WTC11 (cell line): ENCODE measurements at places on chromosomes 12 and 14.
A peak's percentile ranks its signal among the peaks of the same experiment; 100 is the strongest.

DNA sequence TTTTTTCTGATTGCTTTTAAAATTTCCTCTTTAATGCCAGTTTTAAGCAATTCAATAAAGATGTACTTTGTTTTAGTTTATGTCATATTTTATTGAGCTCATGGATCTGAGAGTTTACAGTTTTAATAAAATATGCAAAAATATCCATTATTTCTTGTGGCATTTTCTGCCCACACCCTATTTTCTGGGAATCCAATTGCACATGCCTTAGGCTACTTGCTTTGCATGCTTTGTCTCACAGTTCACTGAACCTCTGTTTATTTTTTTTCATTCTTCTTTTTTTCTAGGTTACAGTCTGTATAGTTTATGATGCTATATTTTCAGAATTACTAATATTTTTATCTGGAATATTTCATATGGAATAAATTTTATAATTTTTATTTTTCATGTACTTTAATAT is 1258.0 kb downstream of the FSCB start:
- H3K27ac ChIP-seq = no peak overlapping the region
- peaks cover 7% of the 10 kb centered on the region for H3K36me3 ChIP-seq
- no peaks in the 10 kb centered on the region for H3K4me1 ChIP-seq
- no peak for DNase-seq
- H3K27me3 ChIP-seq = no peaks in the 10 kb centered on the region
- H3K4me3 ChIP-seq = no peak overlapping the region

- peaks cover 69% of the 10 kb centered on the region for H3K36me3 ChIP-seq
- DNase-seq = no peak
- H3K27me3 ChIP-seq = no peaks in the 10 kb centered on the region
- H3K27ac ChIP-seq = no peak overlapping the region
- no peaks in the 10 kb centered on the region for H3K4me1 ChIP-seq
Observed at GRCh38 chr12:113945174-113946173, 20.7 kb downstream of the RBM19 start.

DNA sequence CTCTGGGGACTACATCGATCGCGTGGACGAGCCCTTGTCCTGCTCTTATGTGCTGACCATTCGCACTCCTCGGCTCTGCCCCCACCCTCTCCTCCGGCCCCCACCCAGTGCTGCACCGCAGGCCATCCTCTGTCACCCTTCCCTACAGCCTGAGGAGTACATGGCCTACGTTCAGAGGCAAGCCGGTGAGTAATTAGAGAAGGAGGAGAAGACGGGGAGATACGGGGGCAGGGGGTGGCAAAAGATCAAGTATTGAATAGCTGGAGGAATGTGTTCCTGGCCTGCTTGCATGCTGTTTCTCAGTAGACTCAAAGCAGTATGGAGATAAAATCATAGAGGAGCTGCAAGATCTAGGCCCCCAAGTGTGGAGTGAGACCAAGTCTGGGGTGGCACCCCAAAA is 21.9 kb downstream of the OS9 start:
- DNase-seq = no peak
- no peaks in the 10 kb centered on the region for H3K4me1 ChIP-seq
- peaks cover 16% of the 10 kb centered on the region for H3K36me3 ChIP-seq

GRCh38 chr12:62859321-62859737 is 75.6 kb downstream of the PPM1H start:
- no peaks in the 10 kb centered on the region for H3K36me3 ChIP-seq
- H3K27ac ChIP-seq = peak overlapping the region; percentile 25; the same call in 1 of the 2 replicates
- H3K4me3 ChIP-seq = no peak overlapping the region
- H3K4me1 ChIP-seq = peaks cover 48% of the 10 kb centered on the region
- H3K27me3 ChIP-seq = no peaks in the 10 kb centered on the region
- no peak for DNase-seq

DNA sequence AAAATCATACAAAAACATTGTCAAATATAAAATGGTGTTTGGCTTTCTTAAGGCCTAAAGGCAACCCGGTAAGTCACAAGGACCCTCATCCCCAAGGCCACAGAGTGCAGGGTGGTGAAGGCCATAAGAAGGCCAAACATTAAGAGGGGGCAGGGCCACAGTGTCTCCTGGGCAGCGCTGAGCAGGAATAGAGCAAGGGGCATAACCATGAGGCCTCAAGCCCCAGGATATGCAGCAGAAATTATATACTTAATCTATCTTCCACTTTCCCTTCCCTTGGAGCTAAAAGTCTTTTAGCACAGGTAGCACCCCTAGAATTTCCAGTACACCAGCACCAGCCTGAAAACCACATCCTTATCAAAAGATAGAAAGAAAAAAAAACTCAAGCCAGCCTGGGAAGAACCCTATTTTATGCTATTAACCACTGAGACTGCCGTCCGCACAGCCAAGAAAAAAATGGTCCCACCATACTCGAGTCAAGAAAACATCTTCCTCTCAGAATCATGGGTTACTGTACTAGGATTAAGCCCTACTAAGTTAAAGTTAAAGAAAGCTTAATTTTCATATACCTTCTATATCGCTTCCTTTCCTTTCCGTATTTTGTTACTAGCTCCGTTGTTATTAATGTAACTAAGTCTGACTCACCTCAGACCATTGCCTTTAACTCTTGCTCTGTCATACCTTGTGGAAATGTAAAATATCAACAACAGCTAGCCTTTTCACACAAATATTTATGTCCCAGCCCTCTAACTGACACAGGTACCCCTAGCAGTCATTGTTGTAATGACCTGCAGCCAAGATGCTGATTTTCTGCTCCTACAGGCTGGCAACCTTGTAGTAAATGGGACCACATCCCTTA is 20.1 kb downstream of the KLRK1 start:
- H3K27ac ChIP-seq = no peak overlapping the region
- H3K27me3 ChIP-seq = no peaks in the 10 kb centered on the region
- DNase-seq = no peak
- peaks cover 5% of the 10 kb centered on the region for H3K36me3 ChIP-seq
- no peak overlapping the region for H3K4me3 ChIP-seq

GRCh38 chr12:21509768-21510167 is 8.2 kb downstream of the GOLT1B start:
- no peak overlapping the region for H3K27ac ChIP-seq
- DNase-seq = no peak
- H3K4me1 ChIP-seq = no peaks in the 10 kb centered on the region
- H3K4me3 ChIP-seq = no peak overlapping the region

GRCh38 chr12:49645146-49646039 is 22.0 kb downstream of the PRPF40B start:
- H3K27ac ChIP-seq = no peak overlapping the region; the same call in 1 of the 2 replicates
- H3K4me3 ChIP-seq = no peak overlapping the region
- no peak for DNase-seq
- H3K27me3 ChIP-seq = no peaks in the 10 kb centered on the region
- peaks cover 46% of the 10 kb centered on the region for H3K36me3 ChIP-seq

DNA sequence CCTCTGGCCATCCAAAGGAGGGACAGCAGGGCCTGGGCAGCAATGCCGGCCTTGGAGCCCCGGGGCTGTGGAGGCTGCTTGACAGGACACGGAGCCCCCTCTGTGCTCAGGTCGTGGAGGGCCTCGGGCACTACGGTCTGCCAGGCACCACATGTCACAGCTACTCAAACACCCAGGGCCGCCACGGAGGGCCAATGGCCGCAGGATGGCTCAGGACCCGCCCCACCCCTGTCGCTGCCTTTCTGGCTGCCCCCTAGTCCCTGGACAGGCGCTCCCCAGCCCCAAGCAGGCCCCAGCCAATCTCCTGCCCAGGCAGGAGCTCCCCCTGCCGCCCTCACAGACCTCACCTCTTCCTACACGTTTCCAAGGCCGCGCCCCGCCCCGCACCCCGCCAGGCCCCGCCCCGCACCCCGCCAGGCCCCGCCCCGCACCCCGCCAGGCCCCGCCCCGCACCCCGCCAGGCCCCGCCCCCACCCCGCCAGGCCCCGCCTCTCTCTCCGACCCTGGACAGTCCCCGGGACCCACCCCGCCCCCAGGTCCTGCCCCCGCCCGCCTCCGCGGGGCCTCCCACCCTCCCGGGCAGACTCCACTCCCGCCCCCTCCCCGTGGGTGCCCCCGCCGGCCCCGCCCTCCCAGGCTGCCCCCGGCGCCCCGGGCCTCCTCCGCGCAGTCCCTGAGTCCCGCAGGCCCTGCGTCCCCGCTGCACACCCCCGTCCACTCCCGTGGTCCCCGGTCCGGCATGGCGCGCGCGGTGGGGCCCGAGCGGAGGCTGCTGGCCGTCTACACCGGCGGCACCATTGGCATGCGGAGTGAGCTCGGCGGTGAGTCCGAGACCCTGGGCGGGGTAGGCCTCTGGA is at the start of gene ASPG:
Gene ASPG (plus strand): TSS at position 669 of the 857 bp plus-strand sequence. CDS start 71 bp downstream, at position 740.
- H3K36me3 ChIP-seq = no peaks in the 10 kb centered on the region
- H3K27ac ChIP-seq = no peak within 1 kb of the TSS
- peak; percentile 75 for DNase-seq
